ENCODE measurements at places on chromosomes 5 and 9. TPM values are rescaled to one million over a fixed set of nuclear protein-coding genes. Genes with fewer than 3 reads are reported as not detected.

Gene ANKDD1B
- 1.9 TPM for total RNA-seq

Gene LHX3
- not detected for total RNA-seq

Gene PLCXD3
- not detected for total RNA-seq

Gene MAP1B
- 5.8 TPM for total RNA-seq

Gene PRSS3
- 95.6 TPM for total RNA-seq

Gene THBS4
- 0.26 TPM for total RNA-seq

Gene IFNK
- not detected for total RNA-seq

Gene SLC9A3
- 0.64 TPM for total RNA-seq

Gene PCDHGA6
- total RNA-seq, result under 0.01 TPM

Gene TAS2R1
- not detected for total RNA-seq

Gene OGN
- not detected for total RNA-seq

Gene CCNI2
- total RNA-seq, result not detected

Gene OMD
- not detected for total RNA-seq

Gene FRRS1L
- not detected for total RNA-seq

Gene PELO
- total RNA-seq, result 26.2 TPM

Gene KCNMB1
- not detected for total RNA-seq

Gene HBEGF
- total RNA-seq, result 23.8 TPM

Gene PHF24
- total RNA-seq, result 0.26 TPM

Gene ACOT12
- not detected for total RNA-seq

Gene PTPRD
- 10.9 TPM for total RNA-seq

Gene SHISAL2B
- total RNA-seq, result not detected

Gene CER1
- total RNA-seq, result not detected

Gene PTGES
- 0.90 TPM for total RNA-seq
